Fibroblast of skin of left biceps (primary cell): ENCODE measurements at places on chromosomes 1 and 21.

DNA sequence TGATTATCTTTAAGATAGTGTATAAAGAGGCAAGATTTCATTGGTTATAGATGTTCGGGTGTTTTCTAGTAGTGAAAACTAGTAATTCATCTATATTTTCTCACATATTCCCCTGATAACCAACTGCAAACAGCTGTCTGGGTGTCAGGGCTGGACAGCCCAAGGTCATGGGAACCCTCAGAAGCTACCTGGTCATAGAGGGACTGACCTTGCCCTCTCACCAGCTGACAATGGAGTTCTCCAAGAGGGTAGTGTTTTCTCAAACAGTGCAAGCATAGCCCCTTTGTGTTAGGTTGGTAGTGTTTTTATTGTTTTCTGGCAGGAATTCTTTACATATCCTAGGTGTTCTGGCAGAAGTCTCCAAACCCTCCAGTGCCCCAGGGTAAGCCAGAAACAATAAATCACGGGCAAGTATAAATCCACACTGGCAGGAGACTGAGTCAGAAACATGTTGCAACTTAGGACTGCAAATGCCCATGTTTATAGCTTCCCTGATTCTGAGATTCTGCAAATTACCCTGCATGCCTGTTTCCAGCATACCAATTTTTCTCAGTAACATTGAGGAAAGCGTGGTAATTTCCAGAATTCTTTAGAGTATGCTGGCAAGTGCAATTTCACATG is 82.8 kb upstream of the ATP1A1 start:
- DNase-seq, result no peak

- no peak for DNase-seq
Measured at GRCh38 chr1:23745515-23745914, 2.2 kb downstream of the ELOA start.

GRCh38 chr1:27489501-27489972 is 430 bp downstream of the WASF2 start:
- no peak for DNase-seq

GRCh38 chr1:47992720-47993415 is 4.3 kb downstream of the TRABD2B start:
- DNase-seq, result no peak

DNA sequence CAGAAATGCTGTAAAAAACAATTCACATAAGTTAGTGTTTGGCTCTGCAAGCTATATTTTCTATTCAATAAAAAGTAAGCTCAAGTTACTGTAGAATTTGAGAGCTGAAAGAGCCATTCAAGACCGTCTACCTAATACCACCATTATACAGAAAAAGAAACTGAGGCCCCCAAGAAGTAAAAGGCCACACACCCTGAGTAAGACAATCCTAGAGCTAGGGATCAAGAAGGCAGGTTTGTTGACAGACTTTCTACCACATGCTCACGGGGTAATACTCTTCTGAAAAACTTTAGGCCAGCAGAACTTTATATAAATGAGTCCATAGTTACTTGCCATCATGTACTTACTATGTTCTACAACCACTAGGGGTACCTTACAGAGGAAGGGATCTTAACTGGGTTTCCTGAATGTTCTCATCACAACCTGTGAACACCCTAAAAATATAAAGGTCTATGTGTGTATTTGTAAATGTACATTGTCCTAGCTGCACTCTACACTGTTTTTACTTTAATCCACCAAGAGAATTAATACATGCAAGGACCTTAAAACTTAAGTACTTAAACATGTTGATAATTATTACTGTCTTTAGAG is 2.7 kb downstream of the PSMG1 start:
- DNase-seq, result no peak

DNA sequence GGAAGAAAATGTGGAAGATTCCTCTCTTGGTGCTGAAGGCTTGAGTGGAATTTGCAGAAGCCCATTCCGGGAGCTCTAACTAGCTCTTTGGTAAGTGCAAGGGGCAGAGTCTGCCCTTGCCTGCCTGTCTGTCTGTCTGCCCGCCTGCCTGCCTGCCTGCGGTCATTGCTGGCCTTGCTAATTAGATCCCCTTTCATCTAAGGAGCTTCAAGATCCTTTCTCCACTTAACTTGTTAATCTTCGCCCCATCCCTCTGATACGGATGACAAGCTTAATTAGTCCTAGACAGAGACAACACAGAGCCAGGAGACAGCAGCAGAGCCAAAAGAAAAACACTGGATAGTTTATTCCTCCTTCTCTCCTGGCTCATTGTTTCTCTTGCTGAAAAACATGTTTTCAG is 80.2 kb upstream of the GADD45A start:
- DNase-seq, result no peak

DNA sequence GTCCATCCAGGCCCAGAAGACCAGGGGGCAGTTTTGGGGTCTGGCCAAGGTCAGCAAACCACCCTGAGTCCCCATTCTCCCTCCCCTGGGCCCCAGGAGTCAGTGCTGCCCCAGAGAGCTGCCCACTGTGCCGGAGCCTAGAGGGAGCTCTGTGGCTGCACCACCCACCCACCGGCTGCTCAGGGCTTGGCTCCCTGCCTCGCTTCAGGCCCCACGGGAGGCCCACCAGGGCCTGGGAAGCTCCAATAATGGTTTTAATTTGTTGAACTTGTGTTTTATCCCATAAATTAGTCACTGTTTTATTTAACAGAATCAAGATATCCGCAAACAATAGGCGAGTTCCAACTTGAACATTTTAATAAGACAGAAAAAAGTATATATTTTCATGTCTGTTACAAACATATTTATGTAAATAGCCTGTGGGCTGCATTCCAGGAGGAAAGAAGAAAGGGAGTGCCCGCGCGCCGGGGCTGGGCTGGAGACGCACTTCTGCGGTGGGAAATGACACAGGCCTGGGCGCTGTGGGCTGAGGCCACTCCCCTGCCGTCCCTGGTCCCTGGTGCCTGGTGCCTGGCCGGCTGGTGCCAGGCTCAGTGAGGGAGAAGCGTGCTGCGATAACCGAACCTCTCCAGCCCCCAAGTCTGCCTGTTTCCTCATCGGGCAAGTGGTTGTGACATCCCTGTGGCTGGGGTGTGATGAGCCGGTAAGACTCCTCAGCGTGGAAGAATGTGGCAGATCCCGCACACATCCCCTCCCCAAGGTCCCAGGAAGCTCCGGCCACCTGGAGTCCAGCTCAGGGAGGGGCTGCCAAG is 160.5 kb downstream of the PEX14 start:
- DNase-seq, result no peak
